ENCODE measurements at places on chromosomes 11 and 22. TPM values are rescaled to one million over a fixed set of nuclear protein-coding genes. Genes with fewer than 3 reads are reported as not detected.

DNA sequence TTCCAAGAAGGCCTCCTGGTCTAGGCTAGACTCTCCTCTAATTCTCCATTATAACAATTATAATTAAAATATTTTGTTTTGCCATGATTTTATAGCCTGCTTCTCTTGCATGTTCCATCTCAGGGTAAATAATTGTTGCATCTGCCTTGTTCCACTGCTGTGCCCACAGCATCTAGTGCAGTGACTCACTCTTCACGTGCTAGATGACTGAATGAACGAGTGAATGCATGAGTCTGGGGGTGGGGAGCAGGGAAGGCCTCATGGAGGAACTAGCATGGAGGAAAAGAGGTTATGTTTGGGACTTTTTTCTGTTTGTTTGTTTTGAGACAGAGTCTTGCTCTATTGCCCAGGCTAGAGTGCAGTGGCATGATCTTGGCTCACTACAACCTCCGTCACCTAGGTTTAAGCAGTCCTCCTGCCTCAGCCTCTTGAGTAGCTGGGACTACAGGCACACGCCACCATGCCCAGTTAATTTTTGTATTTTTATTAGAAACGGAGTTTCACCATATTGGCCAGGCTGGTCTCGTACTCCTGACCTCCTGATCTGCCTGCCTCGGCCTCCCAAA lies 5.2 kb upstream of the OAF start:
- no peak for DNase-seq

- DNase-seq, result peak; percentile 11
These were observed 29.0 kb downstream of the TTLL1 start for GRCh38 chr22:43060183-43060582.

DNA sequence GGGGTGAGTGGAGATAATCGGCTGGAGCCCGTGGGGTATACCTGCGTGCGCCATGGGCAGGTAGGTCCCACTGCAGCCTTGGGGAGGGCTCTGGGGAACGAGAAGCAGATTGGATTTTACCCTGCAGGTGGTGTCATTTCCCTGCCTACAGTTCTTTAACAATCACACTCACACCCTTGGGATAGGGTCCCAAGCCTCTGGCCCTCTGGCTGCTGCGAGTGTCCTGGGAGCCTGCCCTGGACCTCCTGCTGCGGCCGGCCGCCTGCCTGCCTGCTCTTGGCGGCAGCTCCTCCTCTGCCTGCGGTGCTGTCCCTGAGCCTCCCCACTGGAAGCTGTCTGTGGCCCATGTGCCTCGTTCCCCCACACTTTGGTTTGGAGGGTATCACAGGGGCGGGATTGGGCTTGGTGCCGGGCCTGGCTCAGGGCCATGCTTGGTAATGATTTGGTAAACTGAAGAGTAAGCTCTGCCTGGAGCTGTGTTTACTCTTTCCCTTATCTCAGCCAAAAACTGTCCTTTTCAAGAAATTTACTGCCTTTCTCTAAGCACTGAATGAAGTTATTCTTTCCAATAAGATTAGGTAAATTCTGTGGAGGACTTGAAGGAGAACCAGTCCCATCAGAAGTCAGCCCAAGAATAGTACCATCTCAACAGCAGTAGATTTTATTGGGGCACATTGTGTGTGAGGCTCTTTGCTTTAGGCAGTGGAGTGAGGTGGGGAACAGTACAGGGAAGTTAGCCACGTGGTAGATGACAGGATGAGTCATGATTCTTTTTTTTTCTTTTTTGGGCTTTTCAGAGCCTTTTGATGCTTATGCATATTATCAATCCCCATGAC lies 53.7 kb downstream of the TBC1D22A start:
- DNase-seq, result no peak

DNA sequence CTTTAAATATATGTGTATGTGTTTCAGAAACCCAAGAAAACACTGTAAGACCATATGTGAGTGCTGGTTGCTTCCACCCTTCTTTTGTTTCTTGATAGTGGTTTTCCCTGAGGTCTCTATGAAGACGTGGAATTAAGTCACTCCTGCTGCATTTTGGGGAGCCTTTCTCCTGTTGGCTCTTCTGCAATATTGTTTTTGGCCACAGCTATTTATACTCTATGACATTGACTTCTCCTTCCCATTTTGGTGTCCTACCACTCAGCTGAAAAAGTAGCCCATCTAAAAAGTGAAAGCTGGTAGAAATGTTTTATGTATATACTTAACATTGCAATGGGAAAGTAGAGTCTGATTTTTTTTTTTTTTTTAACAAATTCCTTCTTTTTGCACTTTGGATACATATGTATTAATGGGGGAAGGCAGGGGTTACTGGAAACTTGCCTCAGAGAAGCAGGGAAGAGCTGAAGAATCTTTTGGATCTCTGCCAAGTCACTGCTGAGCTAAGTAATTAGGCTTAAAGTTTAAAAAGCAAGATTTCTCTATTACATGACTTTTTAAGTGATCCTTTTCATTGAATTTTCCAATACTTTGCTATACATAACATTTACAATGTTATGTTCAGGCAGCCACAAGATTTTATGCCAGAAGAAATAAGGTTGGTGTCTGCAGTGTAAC lies 1.8 kb downstream of the TTC17 start:
- DNase-seq, result no peak

DNA sequence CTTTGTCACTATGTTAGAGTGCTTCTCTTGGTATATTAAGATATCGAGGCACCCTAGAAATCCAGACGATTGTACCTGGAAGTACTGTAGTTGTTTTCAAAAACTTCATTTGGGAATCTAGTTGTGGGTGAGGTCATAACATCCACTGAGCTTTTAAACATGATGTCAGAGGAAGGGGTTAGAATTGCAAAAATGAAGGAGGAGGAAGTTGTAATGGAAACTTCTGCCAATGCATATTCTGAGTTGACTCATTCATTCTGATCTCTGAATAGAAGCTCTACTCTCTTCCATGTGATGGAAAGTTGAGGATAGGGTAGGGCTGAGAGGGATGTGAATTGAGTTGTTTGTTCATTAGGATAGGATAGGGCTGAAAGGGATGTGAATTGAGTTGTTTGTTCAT lies 7.7 kb downstream of the CD44 start:
- peak; percentile 25 for DNase-seq

- no peak for DNase-seq
These were observed 78.6 kb upstream of the SHANK2 start for GRCh38 chr11:71330996-71331395.

DNA sequence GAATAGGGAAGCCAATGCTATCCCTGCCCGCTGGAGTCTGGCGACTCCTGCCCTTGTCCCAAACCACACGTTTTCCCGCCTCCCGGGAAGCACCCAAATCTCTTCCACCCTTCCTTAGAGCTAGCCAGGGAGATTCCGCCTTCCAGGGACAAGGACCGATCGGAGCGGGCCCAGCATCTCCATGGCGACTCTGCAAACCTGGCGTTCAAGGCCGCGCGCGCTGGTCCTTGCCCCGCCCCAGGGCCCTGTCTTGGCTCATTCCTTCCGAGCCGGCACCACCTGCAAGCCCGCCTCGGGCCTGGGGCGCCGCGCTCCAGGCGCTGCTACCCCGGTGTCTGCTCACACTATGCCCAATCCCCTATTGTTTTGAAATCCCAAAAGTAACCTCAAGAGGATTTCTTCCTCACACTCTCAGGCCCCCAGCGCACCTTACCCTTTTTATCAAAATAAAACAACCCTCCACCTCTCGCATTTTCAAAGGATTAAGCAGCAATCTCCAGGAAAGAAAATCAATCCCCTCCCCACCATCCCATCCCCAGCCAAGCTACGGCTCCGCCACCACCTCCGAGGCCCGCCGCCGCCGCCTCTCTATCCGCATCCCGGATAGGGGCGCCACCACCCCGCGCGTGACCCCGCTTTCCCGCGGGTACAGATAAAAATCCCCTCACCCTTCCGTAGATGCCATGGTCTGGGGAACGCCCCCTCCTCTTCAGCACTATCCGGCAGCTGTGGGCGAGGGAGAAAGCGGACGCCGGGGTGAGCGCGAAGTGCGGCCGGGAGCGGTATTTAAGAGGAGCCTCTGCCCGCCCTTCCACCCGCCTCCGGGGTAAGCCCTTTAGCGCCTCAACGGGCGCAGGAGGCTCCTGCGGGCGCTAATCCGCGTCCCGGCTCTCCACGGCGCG lies 825 bp downstream of the SLC1A2 start:
- no peak for DNase-seq

DNA sequence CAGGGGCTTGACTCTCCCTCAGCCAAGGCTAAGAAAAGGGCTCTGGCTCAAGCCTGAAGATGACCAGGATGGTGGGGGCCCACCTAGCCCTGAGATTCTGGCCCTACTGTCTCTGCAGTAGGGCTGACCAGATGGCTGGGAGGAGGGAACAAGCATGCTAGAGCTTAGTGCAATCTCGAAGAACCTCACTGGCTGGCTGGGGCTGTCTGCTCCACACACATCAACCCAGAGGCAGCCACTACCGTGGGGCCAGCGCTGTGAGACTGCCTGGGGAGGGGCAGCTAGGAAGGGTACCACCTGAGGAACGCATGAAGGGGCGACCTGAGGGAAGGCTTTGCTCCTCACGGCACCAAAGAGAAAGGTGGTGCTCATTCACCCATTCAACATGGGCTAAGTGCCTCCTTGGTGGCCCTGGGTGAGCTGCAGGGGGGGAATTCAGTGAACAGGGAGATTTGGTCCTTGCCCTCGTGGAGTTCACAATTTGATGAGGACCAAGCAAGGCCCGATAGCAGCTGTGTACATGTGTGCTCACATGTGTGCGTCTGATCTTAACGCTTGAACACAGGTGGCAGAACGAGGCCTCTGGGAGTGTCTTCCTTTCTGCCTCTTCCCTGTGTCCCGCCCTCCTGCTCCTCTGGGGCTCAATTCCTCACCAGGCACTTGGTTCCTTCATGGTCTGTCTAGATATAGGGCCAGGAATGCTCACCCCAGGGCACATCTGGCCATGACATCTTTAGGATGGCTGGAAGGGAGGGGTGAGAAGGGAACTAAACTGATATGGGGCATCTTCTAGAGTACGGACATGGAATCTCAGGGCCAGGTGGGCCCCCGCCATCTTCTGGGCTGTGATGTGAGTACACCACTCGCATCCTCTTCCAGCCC lies 102.3 kb upstream of the PITPNB start:
- DNase-seq, result no peak

DNA sequence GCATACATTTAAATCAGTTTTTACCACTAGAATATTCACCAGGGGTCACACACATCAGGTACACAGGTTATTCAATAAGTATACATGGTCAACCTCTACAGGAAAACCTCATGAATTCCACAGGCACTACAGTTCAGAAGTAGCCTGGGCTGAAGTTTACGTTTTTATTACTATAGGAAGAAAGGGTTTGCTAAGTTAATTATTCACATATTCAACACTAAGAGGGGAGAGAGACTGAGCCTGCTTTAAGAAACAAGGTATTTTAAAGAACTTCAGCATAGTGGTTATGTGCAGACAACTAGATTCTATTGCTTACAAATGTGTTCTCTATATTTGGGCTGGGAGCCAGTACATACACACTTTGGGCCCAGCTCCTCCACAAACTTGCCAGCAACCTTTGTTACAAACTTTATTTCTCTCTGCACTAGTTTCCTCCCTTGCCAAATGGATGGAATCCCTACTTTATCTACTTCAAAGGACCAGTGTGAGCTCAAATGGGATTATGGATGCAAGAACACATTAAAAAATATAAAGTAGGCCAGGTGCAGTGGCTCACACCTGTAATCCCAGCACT lies 31.9 kb downstream of the IL18BP start:
- DNase-seq, result no peak

- no peak for DNase-seq
These were observed 4.0 kb downstream of the LINC01488 start for GRCh38 chr11:69485337-69486041.

GRCh38 chr11:78265326-78265725 lies 76.6 kb downstream of the USP35 start:
- no peak for DNase-seq

DNA sequence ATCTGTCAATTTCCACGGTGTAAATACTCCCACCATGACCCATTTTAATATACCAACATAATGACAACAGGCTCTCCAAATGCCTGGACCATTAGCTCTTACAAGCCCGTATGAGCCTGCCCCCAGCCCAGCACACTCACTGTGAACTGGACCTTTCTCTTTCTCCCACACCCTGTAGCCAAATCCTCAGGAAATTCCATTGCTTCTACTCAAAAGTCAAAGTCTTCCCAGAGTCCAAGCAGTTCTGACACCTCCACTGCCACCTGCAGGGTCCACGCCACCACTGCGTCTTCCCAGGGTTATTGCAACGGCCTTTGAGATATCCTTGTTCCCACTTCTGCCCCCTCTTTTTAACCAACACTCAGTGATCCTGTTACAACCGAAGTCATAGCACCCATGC lies 110.1 kb upstream of the ASPHD2 start:
- no peak for DNase-seq

- DNase-seq, result no peak
These were observed 19.9 kb downstream of the IGHMBP2 start for GRCh38 chr11:68923614-68924013.

- no peak for DNase-seq
These were observed 123.6 kb downstream of the ARL14EP start for GRCh38 chr11:30446520-30446919.

DNA sequence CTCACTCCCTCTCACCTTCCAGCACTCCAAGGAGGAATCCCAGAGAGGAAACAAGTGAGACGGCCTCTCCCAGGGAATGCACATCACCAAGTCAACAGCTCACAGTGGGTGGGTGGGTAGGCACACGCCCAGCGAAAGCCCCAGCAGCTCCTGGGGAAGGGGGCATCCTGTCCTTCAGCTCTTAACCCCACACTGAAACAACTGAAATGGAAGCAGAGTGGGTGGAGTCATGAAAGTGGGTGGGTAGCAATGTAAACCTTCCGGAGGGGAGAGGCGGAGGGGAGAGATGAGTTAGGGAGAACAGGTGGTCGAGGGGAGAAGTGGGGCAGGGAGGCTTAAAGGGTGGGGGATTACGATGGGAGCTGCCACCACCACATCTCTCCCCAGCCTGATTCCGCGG lies 5.4 kb downstream of the MCHR1 start:
- DNase-seq, result no peak

- no peak for DNase-seq
These were observed 138.5 kb upstream of the HSD17B12 start for GRCh38 chr11:43541993-43542392.

GRCh38 chr11:35282221-35282882 lies 137.0 kb downstream of the SLC1A2 start:
- no peak for DNase-seq

DNA sequence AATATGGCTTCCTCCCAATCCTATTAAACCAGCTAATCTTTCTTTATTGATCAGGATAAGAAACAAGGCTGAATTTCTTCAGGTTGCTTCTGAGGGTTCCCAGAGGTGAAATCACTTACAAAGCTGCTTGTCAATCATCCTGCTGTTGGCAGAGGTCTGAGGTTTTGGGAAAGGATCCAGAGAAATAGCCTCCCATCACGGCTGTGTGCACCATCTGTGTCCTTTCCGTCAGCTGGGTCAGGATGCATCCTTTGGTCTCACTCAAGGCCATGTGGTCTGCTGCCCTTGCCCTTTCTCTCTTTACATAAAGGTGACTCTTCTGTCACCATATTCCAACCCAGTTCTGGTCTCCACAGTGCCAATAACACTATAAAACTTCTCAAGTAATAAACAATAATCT lies 113.4 kb upstream of the TEAD1 start:
- no peak for DNase-seq

GRCh38 chr11:78270971-78271370 lies 82.3 kb downstream of the USP35 start:
- DNase-seq, result no peak

Gene RELT
- total RNA-seq, result 12.9 TPM

Gene OR4S2
- not detected for total RNA-seq

Gene C1QTNF4
- total RNA-seq, result 0.61 TPM

Gene IL18BP
- total RNA-seq, result 26.2 TPM

Gene RASSF10
- total RNA-seq, result not detected

Gene KIF18A
- total RNA-seq, result 0.81 TPM

Gene RPUSD4
- total RNA-seq, result 39.3 TPM

Gene KCNA4
- total RNA-seq, result not detected

Gene BEST1
- 0.50 TPM for total RNA-seq

Data from CD4-positive, alpha-beta memory T cell (primary cell).